ENCODE measurements at places on chromosomes 1 and 21.
A peak's percentile ranks its signal among the peaks of the same experiment; 100 is the strongest.

DNA sequence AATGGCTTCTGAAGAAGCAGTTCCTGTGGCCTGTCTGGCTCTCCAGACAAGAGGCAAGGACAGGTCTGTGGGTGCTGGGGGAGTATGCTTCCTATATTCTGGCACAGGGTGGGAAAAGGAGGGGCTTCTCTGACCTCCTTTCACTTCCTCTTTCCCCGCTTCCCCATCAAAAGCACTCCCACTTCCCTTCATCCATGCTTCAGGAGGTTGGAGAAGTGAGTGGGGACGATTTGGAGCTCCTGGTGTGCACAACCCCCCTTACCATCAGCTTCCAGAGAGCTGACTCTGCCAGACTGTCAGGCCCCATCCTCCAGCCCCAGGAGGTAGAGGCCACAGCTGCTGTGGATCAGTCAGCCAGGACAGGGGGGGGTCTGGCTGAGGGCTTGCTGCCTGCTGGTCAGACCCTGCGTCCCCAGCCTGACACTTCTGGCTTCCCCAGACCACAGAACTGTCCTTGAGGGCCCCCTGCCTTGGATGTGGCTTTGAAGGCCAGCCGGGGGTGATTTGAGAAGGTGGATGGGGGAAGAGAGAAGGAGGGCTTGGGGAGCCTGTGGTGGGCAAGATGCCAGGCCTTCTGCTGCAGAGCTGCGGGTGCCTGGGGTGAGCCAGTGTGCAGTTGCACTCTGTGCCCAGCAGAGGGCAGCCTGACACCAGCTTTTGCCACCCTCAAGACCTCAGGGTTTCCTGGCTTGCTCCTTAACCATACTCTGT lies 21.5 kb upstream of the TMEM222 start:
- DNase-seq = peak; percentile 89

DNA sequence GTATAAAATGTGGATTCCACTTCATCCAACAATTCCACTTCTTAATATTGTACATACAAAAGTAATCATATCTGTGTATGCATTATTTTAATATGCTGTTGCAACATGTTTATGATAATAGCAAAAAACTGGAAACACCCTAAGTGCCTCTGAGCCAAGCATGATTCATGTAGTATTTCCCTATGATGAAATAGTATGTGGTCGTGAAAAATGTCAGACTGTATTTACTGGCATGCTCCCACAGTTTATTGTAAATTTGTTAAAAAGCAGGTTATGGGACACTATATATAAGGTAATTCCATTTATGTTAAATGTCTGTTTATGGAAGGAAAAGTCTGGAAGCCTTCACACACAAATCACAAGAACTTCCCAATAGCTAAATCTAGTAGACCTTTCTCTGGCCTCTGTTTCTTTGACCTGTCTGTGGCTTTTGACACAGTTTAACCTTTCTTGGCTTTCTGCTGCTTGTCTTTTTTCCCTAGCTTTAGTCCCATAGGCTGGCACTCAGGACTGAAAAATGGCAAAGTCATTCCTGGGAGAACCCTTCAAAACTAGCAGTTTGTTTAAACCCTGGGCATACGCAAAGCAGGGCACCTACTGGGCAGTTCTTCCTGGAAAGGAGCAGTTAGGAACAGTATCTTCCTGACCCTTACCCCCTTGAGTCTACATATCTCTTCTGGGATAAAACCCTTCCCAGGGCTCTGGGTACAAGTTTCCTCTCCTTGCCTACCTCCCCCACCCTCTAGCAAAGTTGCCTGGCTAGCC lies 65.4 kb upstream of the ARTN start:
- DNase-seq = peak; percentile 18

DNA sequence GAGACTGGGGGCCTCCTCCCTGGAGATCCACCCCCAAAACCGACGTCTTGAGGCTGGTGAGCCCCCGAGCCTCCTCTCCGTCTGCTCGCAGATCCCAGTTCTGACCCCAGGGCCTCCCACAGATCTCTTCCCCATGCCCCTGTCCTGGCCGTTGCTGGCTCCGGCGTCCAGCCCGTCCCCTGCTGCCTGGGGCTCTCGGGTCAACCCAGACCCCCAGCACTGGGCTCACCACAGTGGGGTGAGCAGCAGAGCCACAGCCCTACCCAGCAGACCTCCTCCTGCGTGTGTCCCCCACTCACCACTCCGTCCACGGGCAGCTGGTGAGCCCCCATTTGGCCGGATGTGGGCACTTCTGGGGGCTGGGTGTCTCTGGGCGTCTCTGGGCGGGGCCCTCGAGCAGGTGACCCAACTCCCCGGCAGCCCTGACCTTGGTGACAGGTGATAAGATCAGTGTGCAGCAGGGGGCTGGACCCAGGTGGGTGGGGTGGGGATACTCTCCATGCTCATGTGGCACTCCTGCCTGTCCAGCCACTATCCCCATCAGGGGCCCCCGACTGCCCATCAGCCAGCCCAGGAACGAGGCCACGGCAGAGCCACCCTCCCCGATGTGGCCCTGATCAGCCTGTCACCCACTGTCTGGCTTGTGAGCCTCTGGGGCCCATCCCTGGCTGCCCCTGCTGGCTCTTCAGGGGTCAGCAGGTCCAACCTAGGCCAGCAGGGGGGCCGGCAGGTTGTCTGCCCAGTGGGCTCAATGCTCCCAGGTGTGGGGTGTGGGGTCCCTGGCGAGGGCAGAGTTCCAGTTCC lies 709 bp downstream of the TNFRSF14 start:
- DNase-seq = peak; percentile 62

DNA sequence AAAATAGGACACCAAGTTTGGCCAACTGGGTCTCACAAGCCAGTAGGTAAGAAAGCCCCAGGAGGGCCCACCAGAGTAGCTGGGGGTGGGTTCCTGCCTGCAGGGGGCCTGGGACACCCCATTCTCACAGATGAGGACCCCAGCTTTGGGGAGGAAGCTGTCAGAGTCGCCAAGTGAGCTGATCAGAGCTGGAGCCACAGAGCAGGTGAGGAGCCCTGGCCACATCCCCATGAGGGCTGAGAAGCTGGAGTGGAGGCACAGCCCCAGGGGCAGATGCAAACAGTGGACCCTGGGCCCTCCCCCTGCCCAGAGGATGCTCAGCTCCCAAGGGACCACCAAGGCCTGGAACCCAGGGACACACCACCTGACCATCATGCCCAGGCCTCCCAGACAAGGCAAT lies 8.6 kb upstream of the ZNF670 start:
- DNase-seq = no peak
